ENCODE measurements at places on chromosomes 2 and 18.
A peak's percentile ranks its signal among the peaks of the same experiment; 100 is the strongest.

DNA sequence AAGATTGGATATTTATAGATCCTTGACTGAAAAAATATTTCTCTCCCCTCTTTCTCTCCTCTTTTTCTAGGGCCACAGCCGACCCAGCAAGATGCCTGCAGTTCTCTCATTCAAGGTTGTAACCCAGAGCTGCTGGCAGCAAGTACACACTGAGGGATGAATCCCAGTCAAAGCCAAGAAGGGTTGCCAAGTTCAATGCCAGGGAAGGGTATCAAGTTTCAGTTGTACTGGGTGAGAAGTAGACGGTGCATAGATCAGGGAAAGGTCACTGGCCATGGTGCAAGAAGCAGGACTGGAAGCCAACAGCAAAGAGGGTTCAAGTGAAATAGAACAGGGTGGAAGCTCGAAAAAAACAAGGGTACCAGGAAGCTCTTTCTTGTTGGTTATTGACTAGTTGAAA, 170.2 kb downstream of the NRP2 start:
- no peak for DNase-seq

DNA sequence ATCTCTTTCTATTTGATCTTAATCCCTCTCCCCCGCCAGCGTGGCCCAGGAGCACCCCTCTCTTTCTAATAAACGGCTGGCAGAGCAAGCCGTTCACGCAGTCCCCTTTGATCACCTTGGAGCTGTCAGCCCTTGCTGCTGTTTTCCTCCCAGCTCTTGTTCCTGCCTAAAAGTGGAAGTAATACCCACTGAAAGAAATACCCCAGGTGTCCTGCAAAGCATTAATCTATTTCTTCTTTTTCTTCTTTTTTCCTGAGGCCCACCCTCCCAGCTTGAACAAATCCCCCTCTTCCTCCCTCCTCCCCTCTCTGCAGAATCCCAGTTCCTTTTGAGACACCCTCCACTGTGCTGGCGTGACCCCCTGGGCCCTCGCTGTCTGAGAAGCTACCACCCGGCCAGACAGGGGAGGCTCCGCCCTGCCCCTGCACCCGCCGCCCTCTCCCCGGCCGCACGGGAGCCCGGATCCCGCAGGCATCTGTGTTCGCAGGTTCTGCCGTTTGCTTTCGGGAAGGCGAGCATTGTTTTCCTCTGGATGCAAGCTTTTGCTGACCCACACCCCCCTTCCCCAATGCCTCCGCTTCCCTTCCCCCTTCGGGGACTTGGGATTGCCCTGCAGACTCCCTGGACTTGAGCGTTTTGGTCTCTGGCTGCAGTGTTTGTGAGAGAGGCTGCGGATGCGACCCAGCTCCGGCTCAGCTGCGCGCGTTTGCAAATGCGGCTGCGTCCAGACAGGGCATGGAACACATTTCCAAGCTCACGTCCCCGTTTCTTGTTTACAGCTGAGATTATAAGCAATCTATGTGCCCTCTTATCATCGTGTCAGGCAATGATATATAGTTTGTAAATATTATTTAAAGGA, 631.5 kb downstream of the NYAP2 start:
- DNase-seq: peak; percentile 95

- no peak for DNase-seq
Observed at GRCh38 chr18:35424356-35424755, 47.2 kb upstream of the ZNF396 start.

GRCh38 chr2:241309684-241310117, 5.8 kb downstream of the HDLBP start:
- no peak for DNase-seq

- DNase-seq: no peak
Observed at GRCh38 chr2:69208023-69208595, 178.9 kb downstream of the GFPT1 start.

DNA sequence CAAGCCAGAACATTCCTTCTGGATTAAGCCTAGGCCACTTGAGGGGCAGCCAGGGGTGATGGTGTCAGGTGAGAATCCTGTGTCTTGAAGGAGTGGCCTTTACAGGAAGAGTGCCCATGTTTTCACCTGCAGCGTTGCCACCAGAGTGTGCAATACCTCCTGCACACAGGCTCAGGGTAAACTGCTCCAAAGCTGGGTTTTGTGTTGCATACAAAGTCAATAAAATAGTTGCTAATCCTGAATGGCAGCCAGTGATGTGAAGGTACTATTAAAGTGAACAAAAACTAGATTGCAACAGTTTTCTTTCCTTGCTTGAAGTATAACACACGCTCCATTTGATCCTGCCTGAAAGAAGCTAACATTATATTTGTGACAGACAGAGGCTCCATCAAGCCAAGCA, 64.4 kb upstream of the NRP2 start:
- no peak for DNase-seq

DNA sequence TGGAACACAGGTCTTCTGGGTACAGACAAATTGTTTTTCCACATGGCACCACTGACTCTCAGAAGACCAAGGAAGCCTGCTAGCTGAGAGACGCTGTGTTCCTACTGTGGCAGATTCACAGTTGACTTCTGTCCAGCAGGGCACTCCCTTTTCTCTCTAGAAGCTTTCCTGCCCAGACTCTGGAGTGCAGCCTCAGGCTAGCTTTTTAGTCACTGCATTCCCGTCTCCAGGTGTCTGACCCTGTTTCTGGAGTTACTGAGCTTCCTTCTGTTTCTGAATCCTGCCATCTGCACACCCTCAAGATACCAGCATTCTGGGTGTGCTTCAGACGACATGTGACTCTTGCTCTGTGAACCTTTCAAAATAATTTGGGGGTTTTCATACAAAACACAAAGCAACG, 125.1 kb downstream of the TMEM200C start:
- no peak for DNase-seq

GRCh38 chr18:35968278-35968880, 4.1 kb upstream of the RMP24 start:
- no peak for DNase-seq

GRCh38 chr18:48743886-48744285, 205.1 kb downstream of the CTIF start:
- no peak for DNase-seq

- no peak for DNase-seq
Observed at GRCh38 chr2:217362710-217363109, 502.8 kb upstream of the TNP1 start.

GRCh38 chr2:58834404-58834803, 593.3 kb upstream of the FANCL start:
- DNase-seq: peak; percentile 65

GRCh38 chr2:74887960-74888700, 54.2 kb downstream of the HK2 start:
- no peak for DNase-seq

GRCh38 chr2:80117401-80117800, 187.2 kb downstream of the LRRTM1 start:
- no peak for DNase-seq

DNA sequence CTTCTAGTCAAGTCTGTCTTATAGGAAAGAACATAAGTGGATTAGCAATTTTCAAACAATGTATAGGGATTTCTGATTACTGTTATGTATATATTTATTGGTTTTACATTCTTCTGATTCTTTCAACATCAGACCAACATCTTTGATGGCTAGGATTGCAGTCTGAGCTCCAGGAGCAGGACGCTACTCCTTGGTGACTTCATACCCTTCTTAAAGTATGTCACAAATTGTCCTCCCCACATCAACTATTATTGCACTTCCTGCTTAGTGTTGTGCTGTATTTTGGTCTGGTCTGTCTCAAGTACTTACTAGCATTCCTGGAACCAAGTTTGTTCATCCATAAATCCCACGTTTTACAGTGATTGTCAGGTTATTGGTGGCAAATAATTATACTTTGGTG, 49.0 kb downstream of the MAP2 start:
- no peak for DNase-seq

DNA sequence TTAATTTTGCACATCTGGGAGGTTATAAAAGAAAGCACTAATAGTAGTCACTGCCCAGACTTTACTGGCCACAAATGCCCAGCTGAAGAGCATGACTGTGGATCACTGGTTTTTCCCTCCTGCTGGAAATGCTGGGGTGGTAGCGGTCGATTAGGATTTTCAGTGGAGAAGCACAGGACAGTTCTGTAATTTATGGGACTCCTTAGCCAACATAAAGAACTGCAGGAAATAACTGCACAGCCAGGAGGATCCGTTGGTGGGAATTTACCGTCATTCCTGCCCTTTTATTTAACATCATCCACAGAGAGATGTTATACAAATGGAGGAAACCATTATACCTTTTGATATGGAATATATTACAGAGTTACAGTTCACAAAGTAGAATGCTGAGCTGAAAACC, 61.5 kb downstream of the TNFRSF11A start:
- no peak for DNase-seq

DNA sequence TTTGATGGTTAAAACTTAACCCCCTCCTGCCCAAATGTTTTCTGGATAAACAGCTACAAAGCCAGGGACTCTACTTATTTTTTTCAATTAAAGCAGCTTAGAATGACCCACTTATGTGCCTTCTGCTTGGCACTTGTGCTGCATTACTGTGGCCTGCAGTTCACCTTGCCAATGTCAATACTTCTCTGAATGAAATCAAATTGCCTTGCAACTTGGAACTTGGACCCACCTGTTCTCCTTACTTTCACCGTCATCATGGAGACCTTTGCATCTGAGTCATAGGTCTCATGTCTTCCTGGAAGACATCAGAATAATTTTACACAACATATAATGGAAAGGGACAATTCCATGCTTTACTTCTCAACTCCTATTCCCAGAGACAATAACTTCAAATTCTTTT, 92.1 kb upstream of the FHL2 start:
- no peak for DNase-seq

- peak; percentile 14 for DNase-seq
Observed at GRCh38 chr2:208820014-208820688, 413.6 kb downstream of the PTH2R start.

GRCh38 chr2:241867776-241868420, 1.6 kb upstream of the RTP5 start:
- no peak for DNase-seq

DNA sequence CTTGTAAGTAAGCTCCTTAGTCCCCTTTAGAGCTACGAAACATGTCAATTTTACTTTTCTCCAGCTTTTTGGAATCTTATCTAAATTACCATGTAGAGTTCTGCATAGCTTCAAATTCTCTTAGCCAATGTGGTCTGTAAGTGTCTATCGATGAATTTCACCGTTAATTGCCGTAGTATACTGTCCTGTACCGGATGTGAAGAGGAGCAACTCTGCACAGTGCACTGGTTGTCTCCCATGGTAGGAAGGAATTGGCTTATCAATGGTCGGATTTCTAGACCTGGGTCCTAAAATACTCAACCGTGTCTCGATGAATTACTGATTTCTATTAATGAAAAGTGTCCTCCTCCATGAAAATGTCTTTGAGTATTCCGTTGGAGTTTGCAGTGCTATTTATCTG, 1.9 kb downstream of the NOP58 start:
- no peak for DNase-seq

GRCh38 chr2:120238728-120239487, 13.7 kb upstream of the RALB start:
- DNase-seq: no peak

DNA sequence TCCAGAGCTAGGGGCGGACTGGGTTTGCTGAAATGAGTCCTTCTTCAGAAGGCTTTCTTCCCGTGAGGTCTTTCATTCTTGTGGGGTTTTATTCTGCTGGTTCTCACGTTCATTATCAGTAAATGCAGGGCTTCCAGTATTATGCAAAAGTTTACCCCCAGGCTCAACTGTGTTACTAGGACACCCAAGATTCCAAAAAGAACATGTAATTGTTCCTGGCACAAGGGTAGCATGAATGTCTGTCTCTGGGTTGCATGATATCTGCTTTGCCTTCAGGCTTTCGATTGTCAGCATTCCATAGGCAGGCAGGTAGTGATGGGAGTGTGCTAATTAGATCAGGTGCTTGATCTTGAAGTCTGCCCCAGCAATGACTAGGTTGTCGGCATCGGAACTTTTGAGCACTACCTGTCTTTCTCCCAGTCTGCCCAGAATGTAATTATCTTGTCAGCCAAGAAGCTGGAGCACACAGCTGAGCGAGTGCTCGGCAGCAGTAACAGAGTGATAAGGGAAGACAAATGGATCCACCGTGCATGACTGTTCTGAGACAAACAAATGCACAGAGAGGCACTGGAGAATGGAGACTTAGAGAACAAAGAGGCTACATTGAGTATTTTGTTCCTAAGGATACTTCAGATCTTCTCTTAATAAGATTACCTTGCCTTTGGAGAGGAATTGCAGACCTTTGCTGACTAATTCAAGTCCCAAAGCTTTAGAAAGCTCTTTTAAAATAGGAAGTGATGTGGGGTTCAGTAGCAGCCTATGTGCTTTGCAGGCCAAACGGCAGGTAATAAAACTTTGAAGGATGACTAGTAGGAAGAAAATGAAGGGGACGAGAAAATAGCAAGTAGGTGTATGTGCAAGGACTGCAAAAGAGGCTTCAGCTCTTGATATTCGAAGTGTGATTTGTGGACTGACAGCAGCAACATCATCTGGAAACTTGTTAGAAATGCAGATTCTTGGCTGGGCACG, 41.9 kb downstream of the ITGB6 start:
- DNase-seq: peak; percentile 13

GRCh38 chr2:230765611-230766300, 53.1 kb downstream of the CAB39 start:
- no peak for DNase-seq

- DNase-seq: no peak
Observed at GRCh38 chr2:160052531-160052930, 9.9 kb downstream of the PLA2R1 start.

- DNase-seq: no peak
Observed at GRCh38 chr2:51068237-51068636, 36.3 kb upstream of the NRXN1 start.

DNA sequence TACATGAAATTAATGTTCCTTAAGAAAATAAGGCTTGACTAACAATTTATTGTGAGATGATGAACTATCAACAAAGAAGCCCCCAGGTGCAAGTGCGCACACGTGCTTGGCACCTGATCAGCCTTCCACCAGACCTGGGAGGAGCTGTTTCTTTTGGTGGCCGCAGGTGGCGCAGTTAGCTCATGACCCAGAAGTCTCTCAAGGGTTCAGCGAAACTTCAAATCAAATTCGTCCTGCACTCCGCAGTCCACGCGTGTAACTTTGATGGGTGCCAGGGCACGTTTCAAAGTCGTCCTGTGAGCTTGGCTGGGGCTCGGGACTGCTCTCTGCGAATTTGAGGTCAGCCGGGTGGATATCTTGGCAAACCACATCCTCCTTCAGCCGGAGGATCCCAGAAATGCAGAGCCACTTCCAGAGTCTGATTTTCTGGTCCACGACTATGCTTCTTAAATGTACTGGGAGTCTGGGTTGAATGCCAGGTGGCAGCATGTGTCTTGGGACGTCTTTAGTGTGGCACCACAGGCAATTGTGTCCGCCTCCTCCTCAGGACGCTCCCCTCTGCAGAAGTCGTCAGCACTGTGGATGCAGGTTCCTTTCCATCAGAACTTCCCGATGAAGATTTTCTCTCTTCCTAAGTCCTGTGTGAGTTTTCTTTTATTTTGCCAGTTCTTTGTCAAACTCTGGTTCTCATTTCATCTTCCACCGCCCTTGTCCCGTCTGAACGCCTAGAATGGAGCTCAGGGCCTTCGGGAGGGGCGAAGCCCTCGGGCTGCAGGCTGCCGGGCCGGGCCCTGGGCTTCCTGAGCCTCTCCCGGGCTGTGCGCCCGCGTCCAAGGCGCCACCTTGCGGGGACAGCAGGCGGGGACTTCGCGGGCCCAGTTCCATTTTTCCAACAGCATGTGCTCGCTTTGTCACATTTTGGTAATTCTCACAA, 61.3 kb upstream of the RAPGEF4 start:
- DNase-seq: peak; percentile 52

GRCh38 chr2:189258616-189259365, 79.2 kb upstream of the COL5A2 start:
- DNase-seq: no peak

GRCh38 chr18:3773303-3773702, 323.3 kb downstream of the TGIF1 start:
- no peak for DNase-seq

- peak; percentile 74 for DNase-seq
Observed at GRCh38 chr2:27095745-27096651, 9.4 kb downstream of the KHK start.
